HFF-Myc (cell line): ENCODE measurements at places on chromosomes 2 and 18.
A peak's percentile ranks its signal among the peaks of the same experiment; 100 is the strongest.

DNA sequence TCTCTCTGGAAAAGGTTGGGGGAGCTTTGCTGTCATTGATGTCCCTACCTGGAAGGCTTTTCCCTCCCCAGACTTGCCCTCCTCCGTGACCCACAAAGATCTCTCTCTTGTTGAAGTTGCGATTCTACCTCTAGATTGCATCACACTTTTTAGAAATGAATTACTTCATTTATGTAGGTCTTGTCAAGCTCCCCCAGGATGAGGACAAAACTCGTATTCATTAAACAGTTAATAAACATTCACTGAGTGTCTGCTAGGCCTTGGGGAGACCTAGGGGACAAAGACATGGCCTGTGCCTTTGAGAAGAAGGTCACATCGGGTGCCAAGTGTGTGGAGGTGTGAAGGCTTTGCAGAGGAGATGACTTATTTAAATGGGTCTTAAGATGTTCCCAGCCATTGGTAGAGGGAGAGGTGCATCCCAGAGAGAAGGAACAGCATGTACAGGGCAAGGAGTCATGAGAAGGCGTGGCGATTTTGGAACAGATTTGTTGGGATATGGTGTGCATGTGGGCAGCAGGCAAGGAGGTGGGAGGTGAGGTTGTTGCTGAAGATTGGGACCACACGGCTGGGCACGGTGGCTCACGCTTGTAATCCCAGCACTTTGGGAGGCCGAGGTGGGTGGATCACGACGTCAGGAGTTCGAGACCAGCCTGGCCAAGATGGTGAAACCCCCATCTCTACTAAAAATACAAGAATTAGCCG lies 9.8 kb upstream of the YWHAQ start:
- no peak for DNase-seq

GRCh38 chr18:59075923-59076322 lies 63.8 kb upstream of the SEC11C start:
- DNase-seq = no peak

DNA sequence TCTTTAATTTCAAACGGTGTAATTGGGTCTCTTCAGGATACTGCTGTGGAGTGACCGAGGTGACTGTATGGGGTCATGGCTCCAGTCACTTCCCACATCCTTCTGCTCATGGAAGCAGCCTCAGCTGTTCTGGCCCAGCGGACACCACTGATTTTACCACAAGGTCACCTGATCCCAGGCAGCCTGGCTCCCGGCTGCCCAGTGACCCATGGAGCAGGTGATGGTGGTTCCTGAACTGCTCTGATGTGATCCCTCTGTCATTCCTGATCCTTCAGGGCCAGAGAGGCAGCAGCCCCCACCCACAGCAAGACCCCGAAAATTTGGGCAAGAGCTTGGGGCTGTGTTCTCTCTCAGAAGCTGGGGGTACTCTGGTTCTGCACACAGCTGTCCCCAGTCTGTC lies 35.5 kb upstream of the HS6ST1 start:
- DNase-seq = no peak

- no peak for DNase-seq
Measured at GRCh38 chr2:30800159-30800558, 7.1 kb downstream of the CAPN13 start.

- DNase-seq = no peak
Measured at GRCh38 chr18:12079491-12080237, 14.0 kb upstream of the ANKRD62 start.

GRCh38 chr2:61157371-61158003 lies 4.5 kb upstream of the C2orf74 start:
- DNase-seq = no peak

DNA sequence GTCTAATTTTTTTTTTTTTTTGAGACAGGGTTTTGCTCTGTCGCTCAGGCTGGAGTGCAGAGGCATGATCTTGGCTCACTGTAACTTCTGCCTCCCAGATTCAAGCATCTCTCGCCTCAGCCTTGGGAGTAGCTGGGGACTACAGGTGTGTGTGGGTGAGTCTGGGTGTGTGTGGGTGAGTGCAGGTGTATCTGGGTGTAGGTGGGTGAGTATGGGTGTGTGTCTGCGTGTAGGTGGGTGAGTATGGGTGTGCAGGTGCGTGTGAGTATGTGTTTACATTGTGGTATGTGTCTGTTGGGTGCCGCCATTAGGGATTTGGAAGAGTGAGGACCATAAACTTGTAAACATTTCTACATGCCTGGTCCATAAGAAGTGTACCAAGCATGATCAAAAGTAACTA lies 1.5 kb upstream of the RAB6C start:
- no peak for DNase-seq

DNA sequence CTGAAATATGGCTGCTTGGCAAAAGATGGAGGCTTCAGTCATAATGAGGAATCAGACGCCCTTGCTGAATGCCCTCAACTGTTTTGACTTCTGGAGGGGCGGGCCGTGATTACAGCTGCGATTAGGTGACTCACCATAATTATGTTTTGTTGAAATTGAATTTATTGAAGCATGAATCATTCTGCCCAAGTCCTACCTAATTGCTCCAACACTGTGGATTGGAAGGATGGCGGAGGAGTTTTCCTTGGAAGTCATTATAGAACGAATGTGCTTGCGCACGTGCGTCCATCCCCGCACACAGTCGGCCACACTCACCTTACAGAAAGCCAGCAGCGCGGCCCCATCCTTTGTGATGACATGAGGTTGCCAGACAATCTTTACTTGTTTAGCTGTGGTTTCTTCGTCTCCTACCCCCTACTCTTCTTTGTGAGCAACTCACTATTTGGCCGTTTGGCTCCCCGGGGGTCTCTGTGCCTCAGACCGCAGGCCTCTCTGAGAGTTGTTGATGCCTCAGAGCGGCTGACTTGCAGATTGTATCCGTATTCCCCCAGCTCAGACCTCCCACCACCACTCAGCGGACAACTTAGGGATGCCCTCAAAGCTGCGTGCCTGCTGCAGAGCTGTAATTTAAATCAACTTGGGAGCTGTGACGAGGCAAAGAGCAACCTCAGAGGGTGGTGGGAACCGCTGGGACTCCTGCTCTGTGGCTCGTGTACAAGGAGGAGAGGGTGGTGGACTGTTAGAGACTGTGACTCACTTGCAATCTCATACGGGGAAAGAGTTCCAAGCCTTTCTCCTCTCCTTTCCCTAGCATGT lies 513.4 kb downstream of the TNS1 start:
- no peak for DNase-seq

DNA sequence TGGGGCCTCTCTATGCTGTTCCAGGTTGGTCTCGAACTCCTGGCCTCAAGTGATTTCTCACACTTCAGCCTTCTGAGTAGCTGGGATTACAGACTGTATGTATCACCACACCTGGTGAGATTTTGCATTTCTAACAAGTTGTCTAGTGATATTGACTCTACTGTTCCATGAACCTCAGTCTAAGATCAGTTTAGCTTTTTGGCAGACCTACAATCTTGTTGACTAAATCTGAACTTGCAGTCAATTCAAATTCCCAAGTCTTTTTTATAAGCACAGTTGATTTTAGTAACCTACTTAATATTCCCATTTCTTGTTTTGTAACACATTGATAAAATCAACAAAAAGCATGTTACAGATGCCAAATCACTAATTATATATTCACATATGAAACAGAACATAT lies 266.1 kb upstream of the CYP26B1 start:
- DNase-seq = no peak

DNA sequence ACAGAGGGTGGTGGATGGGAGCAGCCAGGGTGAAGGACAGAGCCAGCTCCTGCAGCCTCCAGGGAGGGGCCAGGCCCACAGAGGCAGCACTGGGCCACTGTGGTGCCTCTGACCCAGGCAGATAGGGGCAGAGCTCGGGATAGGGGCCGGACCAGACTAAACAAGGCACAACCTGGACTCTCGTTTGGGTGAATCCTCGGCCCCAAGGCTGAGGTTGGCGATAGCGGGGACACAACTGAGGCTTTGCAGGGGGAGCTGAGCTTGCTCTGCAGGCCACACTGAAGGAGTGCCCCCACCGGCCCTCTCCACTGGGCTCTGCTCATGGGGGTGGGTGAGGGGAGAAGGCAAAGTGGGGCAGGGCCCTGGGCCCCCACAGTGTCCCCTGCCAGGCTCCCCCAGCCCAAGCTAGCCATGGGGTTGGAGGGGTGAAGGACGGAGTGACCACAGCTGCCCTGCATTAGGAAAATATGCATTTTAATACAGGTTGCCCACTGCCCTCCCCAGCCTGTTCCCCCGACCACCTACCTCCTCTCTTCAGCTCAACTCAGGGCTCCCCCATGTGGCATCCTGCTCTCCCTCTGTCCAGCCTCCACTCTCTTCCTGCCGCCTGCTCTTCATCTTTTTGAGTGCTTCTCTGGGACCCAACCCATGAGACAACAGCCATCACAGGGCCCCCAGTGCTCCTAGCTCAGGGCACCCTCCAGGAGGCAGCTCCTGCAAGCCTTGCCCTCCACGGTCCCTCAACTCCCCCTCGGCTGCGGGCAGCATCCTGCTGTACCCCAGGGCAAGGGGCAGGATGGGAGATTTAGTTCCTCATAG lies 152.8 kb downstream of the INHBB start:
- no peak for DNase-seq

DNA sequence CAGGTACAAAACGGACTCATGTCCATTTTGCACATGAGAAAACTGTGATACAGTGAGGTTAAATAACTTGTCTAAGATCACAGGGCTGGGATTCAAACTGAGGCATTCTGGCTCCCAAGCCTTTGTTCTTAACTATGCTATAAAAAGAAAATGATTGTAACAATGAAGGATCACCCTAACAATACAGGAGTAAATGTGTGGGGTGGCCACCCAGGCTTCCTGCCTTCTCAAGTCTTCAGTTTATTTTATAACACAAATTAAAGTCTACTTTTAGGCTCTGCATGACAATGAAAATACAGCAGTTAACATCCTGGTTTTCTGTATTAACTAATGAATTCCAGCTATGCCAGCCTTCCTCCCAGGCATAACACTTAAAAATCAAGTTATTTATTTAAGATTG lies 7.6 kb downstream of the WDFY1 start:
- DNase-seq = no peak

DNA sequence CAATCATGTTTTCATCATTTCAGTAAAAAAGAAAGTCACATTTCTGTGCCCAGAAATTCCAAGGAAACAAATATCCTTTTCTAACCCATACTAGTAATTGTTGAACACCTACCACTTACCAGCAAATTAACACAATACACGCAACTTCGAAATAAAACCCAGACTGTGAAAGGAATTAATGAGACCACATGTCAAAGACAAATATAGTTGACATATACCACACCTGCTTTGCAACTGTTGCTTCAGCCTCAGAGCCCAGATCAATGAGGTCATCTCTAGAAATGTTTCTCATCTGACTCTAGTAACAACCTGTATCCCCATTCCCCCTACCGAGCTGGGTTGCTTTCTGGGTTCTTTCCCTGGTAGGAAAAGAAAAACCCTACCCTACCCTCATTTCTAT lies 52.6 kb downstream of the TRIP12 start:
- DNase-seq = no peak

DNA sequence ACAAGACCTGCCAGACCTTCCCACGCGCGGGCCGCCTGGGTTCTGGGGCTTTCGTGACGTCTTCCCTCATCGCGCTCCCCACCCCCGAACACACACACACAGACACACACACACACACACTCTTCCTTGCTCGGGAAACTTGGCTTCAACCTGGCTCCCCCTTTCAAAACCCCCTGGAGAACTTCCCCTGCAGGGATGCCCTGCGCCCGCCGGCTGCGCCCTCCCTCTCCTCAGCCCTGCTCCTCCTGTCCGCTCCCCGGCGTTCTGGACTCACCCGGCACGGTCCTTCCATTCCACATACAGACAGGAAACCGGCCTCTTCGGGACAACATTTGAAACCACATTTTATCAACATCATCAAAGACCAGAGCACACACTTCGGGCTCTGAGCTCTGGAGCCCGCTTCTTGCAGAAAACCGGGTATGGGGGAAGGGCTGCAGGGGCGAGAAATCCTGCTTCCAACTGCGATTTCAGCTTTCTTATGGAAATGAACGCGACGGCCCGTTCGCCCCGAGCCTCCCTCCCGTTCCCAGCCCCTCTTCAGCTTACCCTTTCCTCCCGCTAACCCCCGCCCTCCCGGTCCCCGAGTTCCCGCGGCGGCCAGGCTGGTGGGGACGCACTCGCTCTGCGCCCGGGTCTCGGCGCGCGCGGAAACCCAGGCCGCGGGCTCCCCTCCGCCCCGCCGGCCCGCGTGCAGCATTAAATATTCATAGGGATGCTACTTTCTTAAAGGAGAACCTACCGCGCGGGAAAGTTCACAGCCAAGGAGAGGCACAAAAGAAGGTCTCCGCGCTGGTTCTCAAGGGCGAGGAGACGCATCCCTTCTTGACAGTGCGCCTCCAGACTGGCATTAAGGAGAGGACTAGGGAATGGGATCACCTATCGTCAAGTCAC lies 18.3 kb downstream of the POU3F3 start:
- DNase-seq = no peak

DNA sequence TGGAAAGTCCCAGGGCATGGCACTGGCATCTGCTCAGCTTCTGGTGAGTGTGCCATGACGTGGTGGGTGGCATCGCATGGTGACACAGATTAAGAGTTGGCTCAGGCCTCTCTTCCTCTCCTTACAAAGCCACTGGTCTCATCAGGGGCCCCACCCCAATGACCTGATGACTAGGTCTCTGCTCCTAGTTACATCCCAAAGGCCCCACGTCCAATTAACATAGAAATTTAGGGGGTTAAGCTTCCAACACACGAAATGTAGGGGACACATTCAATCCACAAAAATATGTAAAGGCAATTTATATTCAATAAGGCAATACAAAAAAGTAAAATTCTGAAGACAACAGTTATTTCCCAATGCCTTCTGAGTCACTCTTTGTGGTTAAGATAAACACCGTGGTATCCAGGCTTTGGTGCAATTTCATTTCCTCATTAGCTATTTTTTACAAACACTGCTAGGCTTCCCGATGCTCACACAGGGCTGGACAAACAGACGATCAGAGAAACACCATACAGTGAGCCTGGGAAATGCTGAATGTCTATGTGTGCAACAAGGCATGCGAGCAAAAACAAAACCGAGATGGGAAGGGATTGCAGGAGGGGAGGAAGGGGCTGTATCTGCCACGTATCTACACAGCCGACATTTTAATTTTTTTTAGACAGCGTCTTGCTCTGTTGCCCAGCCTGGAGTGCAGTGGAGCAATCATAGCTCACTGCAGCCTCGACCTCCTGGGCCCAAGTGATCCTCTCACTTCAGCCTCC lies 67.2 kb downstream of the MBP start:
- DNase-seq = peak; percentile 75

GRCh38 chr18:10006311-10006893 lies 92.6 kb downstream of the VAPA start:
- DNase-seq = no peak

DNA sequence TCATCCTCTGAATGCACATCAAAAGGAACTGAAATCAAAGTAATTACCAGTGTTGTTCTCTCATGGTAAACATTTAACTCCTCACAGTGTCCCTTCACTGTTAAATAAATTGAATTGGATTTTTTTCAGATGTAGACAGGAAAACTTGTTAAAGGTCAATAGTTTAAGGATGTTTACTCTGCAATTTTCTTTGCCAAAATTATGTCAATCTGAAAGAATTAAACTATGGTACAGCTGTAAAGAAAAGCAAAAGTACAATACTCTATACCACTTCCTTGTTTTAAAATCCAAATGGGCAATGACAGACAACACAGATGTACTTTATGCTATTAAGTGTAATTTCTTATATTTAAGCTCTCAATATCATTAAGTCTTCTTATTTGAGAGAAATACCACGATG lies 153.2 kb downstream of the WDPCP start:
- DNase-seq = no peak
